ENCODE measurements at places on chromosomes 11 and 22.

DNA sequence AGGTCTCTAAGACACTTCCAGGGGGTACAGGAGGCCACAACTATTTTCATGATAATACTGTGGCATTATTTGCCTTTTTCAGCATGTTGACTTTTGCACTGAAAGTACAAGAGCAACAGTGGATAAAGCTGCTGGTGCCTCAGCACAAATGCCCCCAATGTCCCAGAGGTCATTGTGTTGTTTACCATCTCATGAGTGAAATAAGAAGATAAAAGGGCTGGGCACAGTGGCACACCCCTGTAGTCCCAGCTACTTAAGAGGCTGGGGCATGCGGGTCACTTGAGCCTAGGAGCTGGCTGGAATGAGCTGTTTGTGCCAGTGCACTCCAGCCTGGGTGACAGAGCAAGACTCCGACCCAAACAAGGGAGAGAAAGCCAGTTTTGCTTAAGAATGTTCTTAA, 72.6 kb upstream of the RAB1B start:
- DNase-seq: no peak

DNA sequence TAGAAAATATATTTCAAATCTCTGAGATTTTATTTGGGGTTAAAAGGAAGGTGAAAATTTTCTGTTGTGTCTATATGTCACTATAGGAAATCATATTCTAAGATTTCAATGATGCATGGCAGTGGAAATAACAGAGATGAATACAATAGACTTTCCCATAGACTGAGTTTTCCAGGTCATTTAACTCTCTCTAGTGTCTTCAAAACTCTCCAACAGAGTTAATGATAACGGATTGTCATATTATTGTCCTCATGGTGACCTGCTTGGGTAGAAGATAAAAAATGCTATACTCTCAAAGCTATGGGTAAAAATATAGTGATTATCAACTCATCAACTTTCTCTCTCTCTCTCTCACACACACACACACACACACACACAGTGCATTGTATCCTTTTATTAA, 312.9 kb downstream of the CNTN5 start:
- no peak for DNase-seq

DNA sequence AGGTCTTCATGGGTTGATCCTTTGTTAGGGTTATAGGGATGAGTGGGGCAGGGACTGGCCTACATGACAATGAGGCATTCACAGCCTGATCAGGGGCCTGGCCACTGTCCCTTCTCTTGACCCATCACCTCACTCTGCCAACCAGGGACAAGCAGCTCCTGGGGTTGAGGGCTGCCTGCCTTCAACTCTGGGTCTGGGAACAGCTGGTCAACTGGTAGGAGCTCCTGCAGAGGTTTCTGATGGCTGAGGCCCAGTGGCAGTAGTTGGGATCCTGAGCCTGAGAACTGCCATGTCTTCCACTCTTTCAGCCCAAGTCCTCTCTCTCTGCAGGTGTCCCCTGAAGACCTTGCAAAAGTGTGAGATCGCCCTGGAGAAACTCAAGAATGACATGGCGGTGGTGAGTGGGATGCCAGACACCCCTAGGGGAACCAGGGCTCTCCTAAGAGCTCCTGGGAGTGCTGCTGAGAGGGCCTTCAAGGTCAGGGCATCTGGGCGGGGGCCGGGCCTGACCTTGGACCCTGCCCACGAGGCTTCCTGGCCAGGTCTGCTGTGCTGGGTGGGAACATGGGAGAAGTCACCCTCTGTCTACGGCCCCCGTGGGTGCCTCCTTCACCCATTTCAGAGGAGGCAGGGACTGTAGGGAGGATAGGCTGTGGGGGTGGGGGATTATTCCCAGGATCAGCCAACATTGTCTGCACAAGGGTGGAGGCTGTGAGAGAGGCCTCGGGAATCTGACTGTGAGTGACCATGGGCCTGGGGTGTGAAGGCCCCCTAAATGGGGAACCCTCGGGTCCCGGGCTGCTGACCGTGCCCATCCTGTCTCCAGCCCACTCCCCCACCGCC, 76.8 kb downstream of the MED15 start:
- no peak for DNase-seq

DNA sequence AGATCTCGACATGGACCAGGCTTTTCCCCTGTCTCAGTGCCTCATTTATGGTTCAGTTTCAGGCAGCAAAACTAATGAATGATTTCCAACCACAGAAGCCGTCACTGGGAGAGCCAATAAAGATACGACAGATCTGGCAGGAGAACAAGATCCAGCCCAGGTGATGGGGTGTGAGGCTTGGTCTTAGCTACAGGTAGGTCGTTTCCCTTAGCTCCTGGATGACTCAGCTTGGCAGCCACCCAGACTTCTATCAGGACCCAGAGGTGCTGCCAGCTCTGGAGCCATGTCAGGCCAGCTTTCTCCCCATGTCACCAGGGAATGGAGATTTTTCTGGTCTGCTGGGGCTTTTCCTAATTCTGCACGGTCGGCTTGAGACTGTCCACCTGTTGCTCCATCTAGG, 36.3 kb upstream of the APOBEC3A start:
- peak; percentile 37 for DNase-seq

- DNase-seq: peak; percentile 59
Measured at GRCh38 chr11:36007127-36007655, 63.3 kb downstream of the LDLRAD3 start.
